Urothelium cell line (cell line): ENCODE measurements at places on chromosomes 3 and 15.
A peak's percentile ranks its signal among the peaks of the same experiment; 100 is the strongest.

DNA sequence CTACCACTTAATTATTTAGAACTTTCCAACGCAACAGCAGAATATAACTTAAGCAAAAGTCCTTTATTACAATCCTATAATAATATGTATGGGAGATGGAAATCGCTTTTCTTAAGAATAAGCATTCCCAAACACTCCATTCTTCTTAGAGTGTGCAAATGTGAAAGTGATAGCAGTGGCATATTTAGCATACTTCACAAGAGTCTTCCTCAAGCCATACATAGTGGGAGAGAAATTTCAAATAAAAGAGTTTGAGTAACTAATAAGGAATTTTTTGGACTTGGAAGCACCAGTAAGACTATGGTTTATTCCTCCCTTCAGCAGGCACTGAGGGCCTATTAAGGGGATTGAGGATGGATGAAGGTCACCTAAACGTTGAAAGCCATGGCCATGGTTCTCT is 22.1 kb upstream of the BNC1 start:
- no peak for DNase-seq

- DNase-seq, result no peak
Observed at GRCh38 chr3:13470894-13471574, 9.1 kb upstream of the HDAC11 start.

- no peak for DNase-seq
Observed at GRCh38 chr3:81199587-81199986, 561.9 kb downstream of the GBE1 start.

DNA sequence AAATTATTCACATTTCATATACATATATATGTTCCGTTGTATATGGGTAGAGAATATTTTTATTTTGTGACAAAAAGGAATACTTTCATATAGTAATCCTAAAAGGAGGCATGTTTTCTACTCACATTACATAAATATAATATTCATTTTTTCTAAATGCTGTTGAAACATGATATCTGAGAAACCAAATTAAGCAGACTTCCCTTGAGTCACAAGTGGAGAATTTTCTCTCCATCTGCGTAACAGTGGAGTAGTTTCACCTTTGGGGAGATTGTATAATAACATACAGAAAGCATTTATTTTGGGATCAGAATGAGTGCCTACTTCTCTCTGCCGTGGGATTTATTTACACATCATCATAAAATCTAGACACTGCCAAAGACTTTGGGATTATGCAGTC is 849.8 kb downstream of the NSUN3 start:
- no peak for DNase-seq

DNA sequence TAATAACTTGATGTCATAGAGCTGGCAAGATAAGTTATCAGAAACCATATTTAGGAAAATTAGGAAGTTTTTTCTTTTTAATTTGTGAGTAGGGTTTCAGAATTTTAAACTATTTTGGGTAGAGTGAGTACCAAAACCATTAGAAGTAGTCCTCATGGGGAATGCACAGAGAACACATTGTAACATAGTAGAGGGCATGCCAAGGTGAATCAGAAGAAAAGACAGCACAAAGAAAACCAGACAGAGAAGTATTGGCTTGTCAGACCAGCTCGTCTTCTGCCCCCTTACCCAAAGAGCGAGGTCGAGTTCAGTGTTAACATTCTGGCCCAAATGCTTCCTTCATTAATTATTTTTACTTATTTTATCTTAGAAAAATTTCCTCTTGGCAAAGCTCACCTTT is 121.3 kb upstream of the SAMMSON start:
- no peak for DNase-seq

GRCh38 chr15:25568751-25569150 is 129.9 kb upstream of the UBE3A start:
- no peak for DNase-seq

DNA sequence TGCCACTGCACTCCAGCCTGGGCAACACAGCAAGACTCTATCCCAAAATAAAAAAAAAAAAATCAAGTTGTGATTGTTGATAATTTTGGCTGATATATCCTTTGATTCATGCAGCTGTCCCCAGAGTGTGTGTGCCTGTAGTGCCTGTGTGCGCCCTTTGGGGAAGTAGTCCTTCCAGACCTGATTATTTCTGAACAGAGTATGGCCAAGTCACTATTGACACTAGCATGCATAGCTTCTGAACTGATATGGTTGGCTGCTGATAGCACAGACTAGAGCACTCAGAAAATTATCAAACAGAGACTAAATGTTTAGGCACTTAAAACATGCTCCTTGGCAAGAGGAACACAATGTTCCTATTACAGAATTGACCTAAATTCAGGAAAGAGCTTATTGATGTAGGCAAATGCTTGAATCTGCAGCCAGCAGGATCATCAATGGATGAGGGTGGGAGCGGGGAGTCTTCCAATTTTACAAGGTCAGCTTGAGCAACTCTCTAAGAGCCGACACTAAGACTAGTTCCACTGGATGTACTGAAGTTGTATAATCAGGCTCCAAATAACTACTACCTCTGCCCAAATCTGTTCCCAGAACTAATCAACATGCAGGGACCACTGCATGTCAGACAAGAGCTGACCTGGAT is 17.7 kb upstream of the PTPN9 start:
- DNase-seq, result no peak

GRCh38 chr15:100034191-100034590 is 301.0 kb upstream of the LYSMD4 start:
- no peak for DNase-seq

GRCh38 chr3:23079976-23080375 is 123.2 kb upstream of the UBE2E2 start:
- peak; percentile 59 for DNase-seq

GRCh38 chr3:150875548-150875947 is 29.7 kb downstream of the MINDY4B start:
- DNase-seq, result no peak

GRCh38 chr15:65920121-65920520 is 50.8 kb downstream of the RAB11A start:
- no peak for DNase-seq

DNA sequence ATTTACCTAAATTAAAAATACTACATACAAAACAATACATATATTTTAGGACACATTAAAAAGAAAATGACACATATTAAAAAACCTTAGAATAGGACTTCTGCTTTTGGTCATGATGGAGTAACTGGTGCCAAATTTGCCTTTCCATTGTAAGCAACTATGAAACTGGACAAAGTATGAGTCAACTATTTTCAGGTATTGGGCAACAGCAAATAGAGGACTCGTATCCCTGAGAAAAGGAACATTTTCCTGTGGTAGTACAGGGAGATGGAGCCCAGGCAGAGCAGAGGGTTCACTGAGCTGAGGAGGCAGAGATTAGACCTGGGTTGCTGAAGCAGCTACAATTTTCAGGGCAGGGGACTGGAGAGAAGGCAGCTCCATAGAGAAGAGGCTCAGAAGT is 14.7 kb downstream of the CCR1 start:
- no peak for DNase-seq

GRCh38 chr3:197035577-197035976 is 6.0 kb upstream of the MELTF start:
- no peak for DNase-seq

- DNase-seq, result no peak
Observed at GRCh38 chr15:78175330-78175729, 26.2 kb downstream of the IDH3A start.

GRCh38 chr3:128940252-128940651 is 53.6 kb downstream of the CFAP92 start:
- no peak for DNase-seq

GRCh38 chr3:69368129-69368741 is 17.7 kb downstream of the FRMD4B start:
- no peak for DNase-seq

- no peak for DNase-seq
Observed at GRCh38 chr3:12266038-12266437, 22.8 kb upstream of the PPARG start.

GRCh38 chr15:93068581-93069199 is 20.3 kb downstream of the RGMA start:
- no peak for DNase-seq

GRCh38 chr15:63491979-63492378 is 12.4 kb upstream of the USP3 start:
- no peak for DNase-seq

- no peak for DNase-seq
Observed at GRCh38 chr3:129312671-129313414, 34.2 kb downstream of the HMCES start.

DNA sequence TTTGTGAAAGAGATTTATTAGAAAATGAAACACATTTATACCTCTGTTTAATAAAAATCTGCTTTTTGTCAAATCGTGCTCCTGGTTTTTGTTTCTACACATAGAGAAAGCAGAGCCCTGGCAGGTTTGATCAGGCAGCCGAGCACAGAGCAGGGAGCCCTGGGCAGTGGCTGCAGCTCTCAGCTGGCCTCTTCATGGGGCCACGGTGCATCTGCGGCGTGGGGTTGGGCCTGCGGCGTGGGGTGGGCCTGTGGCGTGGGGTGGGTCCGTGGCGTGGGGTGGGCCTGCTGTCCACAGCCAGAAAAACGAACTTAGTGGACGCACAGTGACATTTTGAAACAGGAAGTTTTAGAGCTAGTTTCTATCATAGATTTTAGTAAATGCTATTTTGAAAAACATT is 10.6 kb downstream of the GOLGA6L2 start:
- no peak for DNase-seq

- DNase-seq, result no peak
Observed at GRCh38 chr3:100354850-100355249, 20.3 kb downstream of the NIT2 start.

DNA sequence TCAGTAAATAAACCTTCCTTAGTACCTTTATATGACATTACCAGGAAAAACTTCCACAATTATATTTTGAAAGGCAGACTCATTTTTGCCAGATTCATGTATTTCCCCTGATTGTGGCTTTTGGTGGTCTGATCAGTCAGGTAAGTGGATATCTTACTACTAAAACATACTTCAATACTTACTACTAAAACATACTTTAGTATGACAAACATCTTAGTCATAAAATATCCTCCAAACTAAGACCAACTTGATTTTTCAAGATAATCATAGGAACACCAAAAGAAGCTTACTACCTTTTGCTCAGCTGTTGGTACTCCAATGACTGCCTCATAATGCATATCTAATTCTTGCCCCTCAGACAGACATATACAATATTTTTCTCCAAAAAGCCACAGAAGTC is 9.3 kb downstream of the TJP1 start:
- no peak for DNase-seq

- no peak for DNase-seq
Observed at GRCh38 chr3:143559296-143559695, 289.0 kb downstream of the SLC9A9 start.

DNA sequence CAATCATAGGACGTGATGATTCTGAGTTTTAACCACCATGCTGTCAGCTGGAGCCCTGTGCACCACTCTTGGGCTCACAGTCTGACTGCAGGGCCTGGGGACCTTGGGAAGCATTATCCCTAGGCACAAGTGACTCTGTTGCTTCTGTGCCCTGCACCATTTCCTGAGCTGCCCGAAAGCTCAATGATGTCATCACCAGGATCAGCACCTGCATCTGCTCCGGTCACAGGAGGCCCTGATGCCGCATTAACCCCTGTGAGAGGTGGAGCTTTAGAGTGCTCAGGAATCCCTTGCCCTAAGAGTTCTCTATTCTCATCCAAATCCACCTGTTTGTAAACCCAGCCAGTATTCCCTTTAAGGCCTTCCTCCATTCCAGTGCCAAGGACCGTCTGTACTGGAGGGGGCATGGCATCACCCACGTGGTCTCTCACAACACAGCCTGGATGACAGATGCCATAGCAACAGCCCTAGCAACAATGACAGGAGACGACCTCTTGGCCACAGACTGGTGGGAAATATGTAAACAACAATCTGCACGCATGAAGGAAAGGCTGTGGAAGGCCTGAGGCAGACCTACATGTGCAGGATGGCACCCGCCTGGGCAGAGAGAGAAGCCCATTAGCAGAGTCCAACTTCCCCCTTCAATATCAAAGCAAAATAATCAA is 37.9 kb downstream of the NTRK3 start:
- DNase-seq, result no peak

- no peak for DNase-seq
Observed at GRCh38 chr3:181698263-181698954, 13.3 kb upstream of the SOX2 start.

DNA sequence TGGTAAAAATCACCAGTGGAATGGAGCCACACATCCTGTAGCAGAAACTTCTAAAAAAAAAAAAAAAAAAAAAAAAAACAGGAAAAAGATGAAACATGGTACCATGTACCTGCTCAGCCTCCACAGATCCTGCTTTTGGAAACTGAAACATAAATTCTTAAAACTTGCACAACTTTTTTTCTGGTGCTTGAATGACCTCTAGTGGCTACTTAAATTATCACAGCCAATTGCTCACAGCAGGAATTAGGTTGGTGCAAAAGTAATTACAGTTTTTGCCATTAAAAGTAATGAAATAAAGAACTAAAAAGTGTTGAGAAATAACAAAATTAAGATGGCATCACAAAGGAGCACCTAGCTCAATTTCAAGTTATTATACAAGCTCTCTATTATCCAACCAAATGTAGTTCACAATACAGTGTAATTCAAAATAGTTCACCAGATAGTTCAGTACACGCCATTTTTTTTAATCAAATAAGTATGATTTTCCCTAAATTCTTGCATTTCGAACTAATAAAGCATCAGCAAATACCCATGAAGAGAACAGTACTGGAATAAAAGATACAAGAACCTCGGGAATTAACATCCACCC is 80.6 kb downstream of the ULK4 start:
- DNase-seq, result peak; percentile 27

GRCh38 chr15:50562735-50563640 is 16.5 kb upstream of the USP50 start:
- DNase-seq, result no peak

GRCh38 chr3:5079761-5080160 is 42.3 kb upstream of the ARL8B start:
- DNase-seq, result no peak

DNA sequence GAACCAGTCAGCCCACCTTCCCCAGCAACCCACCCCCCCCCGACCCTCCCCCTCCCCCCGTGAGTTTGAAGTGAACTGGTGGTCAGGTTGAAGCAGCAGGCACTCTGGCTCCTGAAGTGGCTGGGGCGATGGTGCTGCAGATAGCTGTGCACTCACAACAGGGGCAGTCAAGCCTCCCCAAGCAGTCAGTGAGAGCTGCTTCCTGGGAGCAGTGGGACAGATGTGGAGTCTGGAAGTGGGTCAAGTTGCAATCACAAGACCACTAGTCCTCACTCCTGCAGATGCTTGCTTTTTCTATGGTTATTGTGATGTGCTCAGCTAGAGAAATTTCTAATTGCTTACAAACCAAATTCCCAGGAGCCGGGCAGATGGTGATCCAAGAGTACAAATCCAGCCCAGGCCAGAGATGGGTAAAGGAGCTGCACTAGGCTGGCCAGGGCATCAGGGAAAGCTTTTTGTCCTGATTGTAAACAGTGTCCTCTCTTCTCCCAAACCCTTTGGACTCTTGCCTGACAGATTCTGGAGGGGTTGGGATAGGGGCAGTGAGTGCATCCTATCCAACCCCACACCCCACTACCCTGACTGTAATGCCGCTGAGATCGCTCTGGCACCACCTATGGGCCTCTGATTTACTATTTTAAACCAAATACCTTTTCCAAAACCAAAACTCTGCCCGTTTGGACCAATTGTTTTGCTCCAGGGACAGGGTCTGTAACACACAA is 9.8 kb upstream of the CLPX start:
- DNase-seq, result no peak

GRCh38 chr3:9428411-9428810 is 31.0 kb downstream of the SETD5 start:
- DNase-seq, result no peak
